ENCODE measurements at places on chromosomes 2 and 18.
A peak's percentile ranks its signal among the peaks of the same experiment; 100 is the strongest.

DNA sequence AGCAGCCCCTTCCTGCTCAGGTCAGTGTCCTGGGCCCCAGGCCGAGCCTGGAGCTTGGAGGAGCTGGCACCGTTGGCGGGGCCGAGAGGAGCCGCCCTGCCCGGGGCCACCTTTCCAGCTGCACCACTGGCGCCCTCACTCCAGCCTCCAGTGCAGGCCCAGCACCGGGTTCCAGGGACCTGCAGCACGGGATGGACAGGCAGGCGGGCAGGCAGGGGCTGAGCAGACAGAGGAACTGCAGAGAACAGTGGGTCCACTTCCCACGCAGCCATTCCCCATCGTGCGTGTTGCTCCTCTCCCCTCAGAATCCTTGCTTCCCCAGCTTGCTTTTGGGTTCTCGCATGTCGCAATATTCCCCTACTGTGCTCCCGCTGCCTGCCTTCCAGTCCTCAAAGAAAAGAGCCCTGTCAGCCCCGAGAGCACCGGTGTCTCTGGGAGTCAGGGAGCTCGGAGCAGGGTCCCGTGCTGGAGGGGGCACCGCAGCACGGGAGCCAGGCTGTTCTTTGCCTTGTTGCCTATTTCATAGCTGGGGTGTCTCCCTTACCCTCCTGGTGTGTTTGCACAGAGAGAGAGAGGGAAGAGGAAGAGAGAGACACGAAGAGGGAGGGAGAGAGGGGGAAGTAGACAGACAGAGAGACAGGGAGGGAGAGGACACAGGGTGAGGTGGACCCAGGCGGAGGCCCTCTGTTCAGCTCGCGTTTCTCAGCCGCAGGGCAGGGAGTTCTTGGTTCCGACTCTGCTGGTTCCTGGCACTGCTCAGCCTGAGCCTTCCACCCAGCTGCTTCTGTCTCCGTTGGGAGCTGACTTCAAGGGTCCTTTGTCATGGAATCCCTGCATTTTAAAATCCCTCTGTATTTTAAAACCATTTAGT, 126.0 kb downstream of the MBP start:
- DNase-seq = no peak

GRCh38 chr2:10246831-10247230, 55.9 kb upstream of the HPCAL1 start:
- DNase-seq = no peak

- peak; percentile 33 for DNase-seq
These were observed at the start of gene DQX1 for GRCh38 chr2:74525717-74526648. DQX1 (minus strand) TSS chr2:74526231; CDS start chr2:74525729, 502 bp downstream.

GRCh38 chr2:151237422-151238025, 24.1 kb downstream of the RBM43 start:
- DNase-seq = peak; percentile 28

GRCh38 chr2:199977984-199978415, 22.6 kb downstream of the MAIP1 start:
- DNase-seq = peak; percentile 84

- no peak for DNase-seq
These were observed 154.2 kb upstream of the DLX2 start for GRCh38 chr2:172256886-172257285.

DNA sequence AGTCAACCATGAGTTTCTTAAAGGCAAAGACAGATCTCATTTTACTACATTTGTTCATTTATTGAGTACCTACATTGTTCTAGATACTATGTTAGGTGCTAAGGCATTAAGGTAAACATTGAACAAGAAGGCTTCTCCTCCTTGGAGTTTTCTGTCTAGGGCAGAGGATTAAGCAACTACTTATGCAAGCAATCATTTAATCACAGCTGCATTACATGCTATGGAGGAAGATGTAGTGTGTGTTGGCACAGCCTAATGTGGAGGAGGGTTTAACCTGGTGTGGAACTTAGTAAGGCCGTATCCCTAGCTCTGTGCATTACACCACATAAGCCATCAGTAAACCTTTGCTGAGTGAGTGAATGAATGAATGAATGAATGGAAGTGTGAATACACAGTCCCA, 106.5 kb upstream of the MAP3K20 start:
- DNase-seq = no peak

DNA sequence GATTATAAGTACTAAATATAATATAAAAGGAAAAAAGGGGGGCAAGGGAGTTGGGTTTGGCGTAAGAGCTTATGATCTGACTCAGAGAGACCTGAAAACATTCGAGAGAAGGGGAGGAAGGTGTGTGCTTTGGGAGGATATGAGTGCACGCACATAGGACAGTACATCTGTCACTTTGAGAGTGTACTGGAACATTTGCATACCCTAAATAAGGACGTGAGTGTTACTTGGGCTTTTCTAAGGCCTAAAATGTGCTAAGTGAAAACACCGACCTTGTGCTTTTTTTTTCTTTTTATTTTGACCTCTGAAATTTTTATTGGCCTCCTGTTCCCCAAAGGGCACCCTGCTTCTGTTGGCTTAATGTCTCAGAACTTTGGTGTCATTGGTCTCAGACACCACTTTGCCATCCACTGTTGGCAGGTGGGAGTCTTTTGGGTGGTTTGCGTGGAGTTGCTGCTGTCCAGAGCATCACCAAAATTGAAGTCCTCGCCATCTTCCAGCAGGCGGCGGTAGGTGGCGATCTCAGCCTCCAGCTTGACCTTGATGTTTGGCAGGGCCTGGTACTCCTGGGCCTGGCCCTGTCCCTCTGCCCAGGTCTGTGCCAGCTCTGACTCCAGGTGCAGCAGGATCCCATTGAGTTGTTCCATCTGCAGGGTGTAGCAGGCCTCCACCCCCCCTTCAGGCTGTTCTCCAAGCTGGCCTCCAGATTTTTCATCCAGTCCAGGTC, 57.7 kb downstream of the CD28 start:
- DNase-seq = no peak

DNA sequence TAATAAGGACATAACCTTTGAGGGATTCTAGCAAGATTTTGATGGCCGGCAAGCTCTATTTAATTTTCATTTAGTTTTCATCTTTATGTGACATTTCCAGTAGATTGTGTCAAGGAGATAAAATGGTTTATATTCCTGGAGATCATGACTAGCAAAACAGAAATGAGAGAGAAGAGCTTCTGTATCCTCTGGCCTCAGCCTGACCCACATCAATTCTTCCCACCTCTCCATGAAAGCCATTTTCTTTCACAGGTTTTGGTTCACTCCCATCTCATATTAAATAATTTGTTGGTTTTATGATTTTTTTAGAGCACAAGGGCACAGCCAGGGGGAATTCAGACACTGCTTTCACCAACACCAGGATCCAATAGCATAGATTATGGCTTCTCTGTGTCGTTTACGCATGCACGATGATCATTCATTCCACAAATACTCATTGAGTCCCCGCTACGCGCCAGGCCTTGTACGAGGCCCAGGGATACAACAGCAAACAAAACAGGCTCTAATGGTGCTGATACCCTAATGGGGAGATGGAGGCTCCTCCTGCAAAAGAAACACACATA, 85.9 kb downstream of the SH3BP4 start:
- DNase-seq = no peak

GRCh38 chr2:32958821-32959220, 12.1 kb downstream of the LTBP1 start:
- DNase-seq = no peak

GRCh38 chr2:127636248-127637235, 9.4 kb upstream of the GPR17 start:
- no peak for DNase-seq

- no peak for DNase-seq
These were observed 66.0 kb downstream of the ST3GAL5 start for GRCh38 chr2:85822766-85823165.

DNA sequence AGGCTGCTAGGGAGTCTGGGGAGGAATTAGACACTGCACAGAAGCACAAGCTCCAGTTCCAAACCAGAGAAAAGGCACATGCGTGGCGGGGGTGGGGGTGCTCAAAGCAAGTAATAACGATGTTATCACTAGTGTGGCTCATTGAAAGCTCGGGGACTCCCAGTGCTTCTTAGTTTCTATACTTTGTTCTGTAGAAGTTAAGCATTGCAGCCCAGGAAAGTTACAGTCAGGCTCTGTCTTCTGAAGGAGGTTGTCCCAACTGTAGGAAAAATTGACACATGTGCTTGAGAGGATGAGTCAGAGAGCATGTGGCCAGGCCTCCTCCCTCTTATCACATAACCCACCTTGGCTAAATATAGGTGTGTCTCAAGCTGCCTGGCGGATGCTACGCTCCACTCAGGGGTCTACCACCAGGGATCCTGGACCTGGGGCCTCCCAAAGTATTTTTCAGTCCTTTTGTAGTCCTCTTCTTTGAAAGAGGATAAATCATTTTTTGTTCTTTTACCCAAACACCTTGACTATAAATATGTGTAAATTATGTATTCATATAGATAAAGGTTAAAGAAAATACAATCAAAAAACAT, 3.8 kb downstream of the GALNT5 start:
- DNase-seq = peak; percentile 84

DNA sequence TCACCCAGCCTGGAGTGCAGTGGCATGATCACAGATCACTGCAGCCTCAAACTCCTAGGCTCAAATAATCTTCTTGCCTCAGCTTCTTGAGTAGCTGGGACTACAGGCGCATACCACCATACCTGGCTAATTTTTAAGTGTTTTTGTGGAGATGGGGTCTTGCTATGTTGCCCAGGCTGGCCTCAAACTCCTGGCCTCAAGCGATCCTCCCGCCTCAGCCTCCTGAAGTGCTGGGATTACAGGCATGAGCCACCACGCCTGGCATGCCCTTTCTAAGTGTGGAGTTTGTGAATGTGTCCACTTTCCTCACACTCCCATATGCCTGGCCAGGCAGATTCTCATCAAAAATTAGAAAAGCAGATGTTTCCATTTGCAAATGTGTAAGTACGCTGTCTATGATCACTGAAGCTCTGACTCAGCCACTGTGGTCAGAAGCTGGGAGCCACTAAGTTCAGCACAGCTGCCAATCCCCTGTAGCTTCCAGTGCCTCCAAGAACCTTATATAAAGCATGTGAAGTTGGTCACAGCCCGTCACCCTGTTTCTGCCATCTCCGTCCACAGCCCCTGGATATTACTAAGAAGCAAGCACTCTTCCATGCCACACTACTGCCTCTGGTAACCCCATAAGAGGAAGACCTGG, 155.4 kb downstream of the FAM210A start:
- DNase-seq = peak; percentile 14

DNA sequence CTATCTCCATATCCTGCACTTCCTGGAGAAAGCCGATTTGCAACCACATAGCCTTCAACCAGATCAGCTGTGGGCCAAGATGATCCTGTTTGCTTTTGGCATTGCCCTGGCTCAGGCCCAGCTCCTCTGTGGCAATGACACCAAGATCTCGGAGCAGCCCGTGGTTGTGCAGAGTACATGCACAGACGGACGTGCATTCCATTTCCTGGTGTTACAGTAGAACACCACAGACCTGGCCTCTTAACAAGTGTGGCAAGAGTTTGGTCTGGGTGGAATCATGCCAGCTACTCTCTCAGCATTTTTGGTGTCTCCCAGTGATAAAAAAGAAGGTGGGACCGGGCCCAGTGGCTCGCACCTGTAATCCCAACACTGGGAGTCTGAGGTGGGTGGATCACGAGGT, 20.0 kb downstream of the MALT1 start:
- DNase-seq = peak; percentile 34

DNA sequence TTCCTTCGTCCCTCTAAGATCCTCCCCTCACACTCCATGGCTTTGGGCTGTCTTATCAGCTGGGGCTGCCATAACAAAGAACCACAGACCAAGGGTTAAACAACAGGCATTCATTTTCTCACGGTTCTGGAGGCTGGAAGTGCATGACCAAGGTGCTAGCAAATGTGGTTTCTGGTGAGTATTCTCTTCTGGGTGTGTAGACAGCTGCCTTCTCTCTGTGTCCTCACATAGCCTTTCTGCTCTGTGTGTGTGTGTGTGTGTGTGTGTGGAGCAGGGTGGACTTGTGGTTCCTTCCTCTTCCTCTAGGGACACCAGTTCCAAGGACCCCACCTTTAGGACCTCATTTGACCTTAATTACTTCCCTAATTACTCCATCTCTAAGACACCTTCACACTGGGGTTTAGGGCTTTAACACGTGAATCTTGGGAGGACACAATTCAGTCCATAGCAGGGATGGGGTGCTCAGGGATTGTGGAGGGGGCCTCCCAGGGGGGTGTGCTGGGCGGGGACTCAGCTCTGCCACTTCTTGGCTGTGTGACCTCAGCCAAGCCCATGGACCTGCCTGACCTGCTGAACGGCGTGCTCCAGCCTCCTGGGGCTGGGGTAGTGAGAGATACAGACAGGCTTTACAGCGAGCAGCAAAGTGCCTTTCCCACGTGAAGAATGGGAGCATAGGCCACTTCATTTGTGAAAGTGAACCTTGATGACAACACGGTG, 38.0 kb downstream of the ACKR3 start:
- DNase-seq = peak; percentile 36

DNA sequence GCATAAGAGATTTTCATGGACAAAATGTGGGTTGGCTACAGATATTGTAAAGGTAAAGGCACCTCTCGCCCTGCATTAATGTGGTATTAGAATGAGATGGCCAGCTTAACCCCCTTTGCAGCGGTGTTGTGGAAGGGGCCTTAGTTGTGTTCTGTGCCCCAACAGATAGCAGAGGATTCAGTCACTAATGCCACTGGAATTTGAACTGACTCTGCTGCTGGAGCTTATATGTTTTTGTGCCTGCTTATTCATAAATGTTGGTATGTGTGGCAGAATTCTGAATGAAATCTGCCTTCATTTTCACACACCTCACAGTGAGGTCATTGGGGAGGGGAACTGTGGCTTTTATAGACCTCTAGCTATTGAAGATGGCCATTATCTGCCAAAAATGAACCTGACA, 90.7 kb upstream of the ITGA6 start:
- no peak for DNase-seq

DNA sequence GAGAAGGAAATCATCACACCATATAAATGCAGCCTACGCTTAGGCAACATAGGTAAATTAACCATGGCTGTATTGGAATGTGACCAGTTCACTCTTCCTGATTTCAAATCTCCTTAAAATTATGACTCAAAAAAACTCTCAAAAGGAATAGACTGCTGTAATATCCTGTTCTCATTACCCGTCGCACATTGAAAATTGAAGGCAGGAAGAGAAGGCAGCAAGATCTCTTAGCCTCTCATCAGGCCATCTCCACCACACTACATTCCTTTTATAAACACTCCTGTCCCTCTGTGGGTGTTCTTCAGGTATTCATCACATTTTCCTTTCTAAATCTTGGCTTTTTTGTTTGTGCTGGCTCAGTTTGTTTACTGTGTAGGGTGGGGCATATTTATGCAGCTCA, 83.2 kb downstream of the PPP1R1C start:
- DNase-seq = peak; percentile 32

Data from iris pigment epithelial cell (primary cell).